Stimulated activated CD4-positive, alpha-beta T cell treated with anti-CD3 and anti-CD28 coated beads, Interleukin-1b, Interleukin-23, amount 100 ng/mL, for 4 hours (primary cell): ENCODE measurements at places on chromosomes 3 and 15.

GRCh38 chr15:80118956-80119355 is 33.8 kb upstream of the FAH start:
- DNase-seq, result no peak

DNA sequence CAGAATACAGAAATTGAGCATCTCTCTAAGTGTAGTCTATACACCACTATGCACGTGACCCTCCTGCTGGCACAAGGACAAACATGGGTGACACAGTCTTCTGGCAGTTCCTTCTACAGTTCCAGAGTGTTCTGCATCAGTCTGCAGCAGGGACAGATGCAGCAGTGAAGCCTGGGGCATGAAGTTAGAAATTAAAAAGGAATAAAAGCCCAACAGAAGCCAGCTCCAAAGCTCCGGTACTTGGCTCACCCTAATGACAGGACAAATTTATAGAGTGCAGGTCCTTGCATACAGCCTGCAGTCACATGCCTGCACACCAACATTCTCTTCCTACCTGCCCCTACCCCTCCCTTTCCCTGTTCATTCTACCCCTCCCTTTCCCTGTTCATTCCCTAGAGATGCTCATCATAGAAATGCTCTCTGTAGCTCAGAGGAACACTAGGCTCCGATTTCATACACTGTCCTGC is 15.0 kb downstream of the UACA start:
- no peak for DNase-seq

DNA sequence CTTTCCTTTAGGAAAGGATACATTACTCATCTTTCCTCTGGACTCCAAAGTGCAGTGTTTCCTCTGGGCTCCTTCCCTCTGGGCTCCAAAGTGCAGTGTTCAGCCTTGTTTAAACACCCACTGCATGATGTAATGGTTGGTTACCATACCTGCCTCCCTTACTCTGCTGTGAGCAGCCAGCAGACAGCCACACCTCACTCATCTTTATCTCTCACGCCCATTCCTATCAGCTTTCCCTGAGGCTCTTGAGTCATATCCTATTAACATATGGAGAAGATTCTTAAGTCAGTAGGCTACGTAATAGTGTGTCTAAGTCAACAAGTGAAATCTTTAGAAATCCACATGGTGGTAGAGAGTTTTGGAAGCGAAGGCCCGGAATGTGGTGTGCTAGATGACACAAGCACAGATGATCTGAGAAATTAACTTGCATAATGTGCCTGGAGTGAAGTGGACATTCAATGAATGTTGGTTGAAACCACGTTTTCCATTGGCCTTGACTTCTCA is 97.2 kb upstream of the CTNNB1 start:
- no peak for DNase-seq

DNA sequence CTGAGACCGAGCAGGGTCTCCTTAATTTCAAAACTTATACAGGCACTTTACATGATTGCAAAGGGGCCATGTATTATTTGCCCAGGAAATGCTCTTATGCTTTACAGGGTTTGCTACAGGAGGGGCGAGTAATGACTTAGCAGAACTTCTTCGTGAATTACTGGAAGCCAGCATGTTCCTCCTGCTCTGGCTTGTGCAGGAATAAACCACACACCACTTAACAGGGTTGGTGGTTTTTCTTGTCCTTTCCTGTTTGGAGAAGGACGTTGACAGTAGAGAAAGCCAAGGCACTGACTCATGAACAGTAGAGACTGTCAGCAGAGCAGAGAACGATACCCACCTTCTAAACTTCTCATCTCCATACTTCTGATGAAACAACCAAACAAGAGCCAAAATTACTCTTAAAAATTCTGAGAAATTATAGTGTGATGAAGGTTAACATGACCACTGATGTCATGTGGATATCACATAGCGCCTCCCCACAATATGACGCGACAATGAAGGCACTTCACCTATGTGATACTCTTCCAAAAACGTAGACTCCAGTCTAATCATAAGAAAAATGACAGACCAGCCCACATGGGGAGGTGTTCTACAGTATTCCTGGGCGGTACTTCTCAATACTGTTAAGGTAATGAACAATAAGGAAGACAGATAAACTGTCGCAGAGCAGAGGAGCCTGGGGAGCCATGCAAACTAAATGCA is 24.7 kb upstream of the MCTP2 start:
- DNase-seq, result no peak

DNA sequence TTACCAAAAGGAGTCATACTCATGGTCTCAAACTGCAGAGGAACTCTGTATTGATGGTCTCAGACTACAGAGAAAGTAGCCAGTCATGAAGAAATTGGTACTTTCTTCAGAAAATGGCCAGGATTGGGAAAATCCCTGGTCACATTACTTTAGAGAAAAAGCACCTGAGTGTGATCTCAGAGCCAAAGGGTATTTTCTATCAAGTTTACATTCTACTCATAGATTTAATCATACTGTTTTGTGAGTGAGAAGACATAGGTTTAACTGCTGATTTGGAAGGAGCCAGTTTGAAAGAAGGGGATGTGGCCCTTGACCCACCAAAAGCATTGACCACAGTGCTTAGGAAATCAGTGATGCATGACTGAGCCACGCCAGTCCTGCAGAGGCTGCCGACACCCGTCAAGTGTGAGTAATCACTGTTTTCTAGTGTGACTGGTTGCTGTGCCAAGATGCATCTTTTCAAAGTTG is 203.6 kb downstream of the AKAP13 start:
- DNase-seq, result peak; percentile 11

DNA sequence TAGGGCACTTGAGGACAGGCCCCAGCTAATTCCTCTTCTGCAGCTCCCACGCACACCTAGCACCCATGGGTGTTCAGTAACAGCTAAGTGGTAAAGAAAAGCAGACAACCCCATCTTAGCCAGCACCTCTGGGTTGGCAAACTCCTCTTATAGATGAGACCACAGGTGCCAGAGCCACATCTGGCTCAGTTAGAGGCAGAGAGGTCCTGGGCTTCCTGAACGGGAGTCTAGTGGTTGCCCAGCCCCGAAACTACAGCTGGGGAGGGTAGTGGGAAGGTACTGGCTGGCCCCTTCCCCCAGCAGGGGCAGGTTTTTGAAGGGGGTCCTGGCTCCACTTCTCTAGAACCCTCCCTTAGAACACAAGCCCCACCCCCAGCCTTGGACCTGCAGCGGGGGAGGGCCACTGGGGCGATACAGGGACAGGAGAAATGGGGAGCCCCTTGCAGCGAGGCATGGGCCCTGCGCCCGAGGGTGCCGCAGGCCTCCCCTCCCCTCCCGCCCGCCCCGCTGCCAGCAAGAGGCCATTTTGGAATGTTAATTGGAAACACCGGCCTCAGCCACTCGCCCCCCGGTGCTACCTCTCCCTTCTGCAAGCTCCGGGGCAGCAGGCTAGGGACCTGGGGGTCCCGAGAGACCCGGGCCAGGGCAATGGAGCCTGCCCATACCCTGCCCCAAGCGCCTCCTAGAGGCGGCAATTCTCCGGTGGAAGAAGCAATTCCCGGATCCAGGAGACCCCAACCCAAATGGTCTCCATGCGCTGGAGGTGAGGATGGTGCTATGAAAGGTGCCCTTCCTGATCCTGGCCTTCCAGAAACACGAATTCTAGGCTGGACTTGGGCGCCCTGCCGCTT is 1.5 kb downstream of the DUSP7 start:
- no peak for DNase-seq

DNA sequence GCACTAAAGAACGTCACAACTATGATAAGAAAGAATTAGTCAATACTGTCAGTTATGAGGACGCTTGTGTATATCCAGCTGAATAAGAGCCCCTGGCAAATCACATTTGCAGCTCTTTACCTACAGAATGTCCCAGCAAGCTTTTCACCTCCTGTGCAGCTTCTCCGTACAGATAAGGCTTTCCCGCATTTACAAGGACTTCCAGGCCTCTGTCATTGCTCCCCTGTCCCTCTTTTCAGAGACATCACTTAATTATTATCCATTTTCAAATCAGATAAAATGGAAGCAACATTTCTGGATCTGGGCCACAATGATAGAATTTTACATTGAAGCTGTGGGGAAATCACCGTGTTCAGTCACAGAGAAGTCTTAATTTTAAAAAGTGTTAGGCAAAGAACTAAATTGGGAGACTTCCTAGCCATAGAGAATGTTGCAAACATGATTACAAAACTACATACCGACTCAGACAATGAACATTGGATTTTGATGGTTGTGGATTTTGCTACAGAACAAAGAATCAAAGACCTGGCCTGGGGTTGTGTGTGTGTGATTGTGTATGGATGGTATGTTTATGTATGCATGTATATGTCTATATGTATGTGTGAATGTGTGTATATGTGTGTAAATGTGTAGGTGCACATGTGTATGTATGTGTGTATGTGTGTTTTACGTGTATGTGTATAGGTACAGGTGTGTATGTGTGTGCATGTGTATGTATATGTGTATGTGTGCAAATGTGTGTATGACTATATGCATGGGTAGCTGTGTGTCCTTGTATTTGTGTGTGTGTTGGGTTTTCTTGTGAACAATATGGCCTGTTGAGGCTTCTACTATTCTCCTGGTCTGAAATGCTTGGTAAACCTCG is 41.5 kb downstream of the MGLL start:
- DNase-seq, result no peak

- DNase-seq, result no peak
Measured at GRCh38 chr3:23655749-23656148, 150.0 kb upstream of the UBE2E1 start.

- DNase-seq, result no peak
Measured at GRCh38 chr3:97235611-97236315, 421.4 kb downstream of the EPHA6 start.
